ENCODE measurements at places on chromosomes 3 and 15.

GRCh38 chr15:40065166-40065565, 26.2 kb upstream of the SRP14 start:
- DNase-seq, result no peak

GRCh38 chr3:131819381-131820055, 215.3 kb downstream of the CPNE4 start:
- DNase-seq, result no peak

DNA sequence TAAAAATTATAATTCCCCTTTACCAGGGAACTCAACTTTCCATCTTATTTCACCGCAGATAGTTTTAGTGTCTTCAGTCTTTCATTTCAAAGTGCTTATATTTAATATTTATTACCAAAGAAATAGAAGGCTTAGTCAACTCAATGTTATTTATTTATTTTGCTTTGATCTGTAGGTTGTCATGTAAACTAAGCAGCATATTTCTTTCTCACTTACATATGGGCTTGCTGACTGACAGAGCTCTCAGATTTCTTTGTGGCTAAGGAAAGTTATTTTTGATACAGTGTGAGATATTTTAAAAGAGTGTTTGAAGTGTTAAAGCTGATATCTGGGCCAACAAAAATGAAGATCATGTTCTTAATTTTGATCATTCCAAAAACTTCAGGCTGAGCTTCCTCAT, 331.4 kb downstream of the ROBO1 start:
- DNase-seq, result no peak

DNA sequence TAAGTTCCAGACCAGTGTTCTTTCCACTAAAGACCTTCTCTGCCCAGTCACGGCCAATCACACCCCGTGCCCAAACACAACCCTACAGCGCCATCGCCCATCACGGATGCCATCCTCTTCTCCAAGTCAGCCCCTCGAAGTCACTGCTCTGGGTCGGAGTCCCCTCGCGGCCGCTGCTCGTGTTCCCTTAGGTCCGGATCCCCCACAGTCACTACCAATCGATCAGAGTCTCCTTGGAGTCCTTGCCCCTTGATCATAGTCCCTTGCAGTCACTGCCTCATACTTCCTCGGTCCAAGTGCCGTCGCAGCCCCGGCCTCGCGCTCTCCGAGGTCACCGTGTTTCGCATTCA, 461 bp downstream of the PCYT1A start:
- DNase-seq, result no peak

GRCh38 chr3:184261270-184261853, at the start of gene CAMK2N2:
Gene CAMK2N2 (minus strand): TSS chr3:184261553. CDS start chr3:184261285, 268 bp downstream.
- DNase-seq, result no peak

GRCh38 chr15:83108266-83109219, 1.1 kb downstream of the TM6SF1 start:
- no peak for DNase-seq

- DNase-seq, result no peak
These were observed 734.2 kb downstream of the AGBL1 start for GRCh38 chr15:86813892-86814291.

- DNase-seq, result no peak
These were observed 384.3 kb downstream of the CACNA2D3 start for GRCh38 chr3:54506603-54507002.

GRCh38 chr3:156093964-156094363, 26.4 kb upstream of the KCNAB1 start:
- no peak for DNase-seq

- no peak for DNase-seq
These were observed 101.8 kb downstream of the SNRK start for GRCh38 chr3:43388175-43388574.

GRCh38 chr15:99105514-99106341, 848 bp downstream of the SYNM start:
- DNase-seq, result no peak

- no peak for DNase-seq
These were observed 482.2 kb downstream of the RBMS3 start for GRCh38 chr3:29763115-29763514.

DNA sequence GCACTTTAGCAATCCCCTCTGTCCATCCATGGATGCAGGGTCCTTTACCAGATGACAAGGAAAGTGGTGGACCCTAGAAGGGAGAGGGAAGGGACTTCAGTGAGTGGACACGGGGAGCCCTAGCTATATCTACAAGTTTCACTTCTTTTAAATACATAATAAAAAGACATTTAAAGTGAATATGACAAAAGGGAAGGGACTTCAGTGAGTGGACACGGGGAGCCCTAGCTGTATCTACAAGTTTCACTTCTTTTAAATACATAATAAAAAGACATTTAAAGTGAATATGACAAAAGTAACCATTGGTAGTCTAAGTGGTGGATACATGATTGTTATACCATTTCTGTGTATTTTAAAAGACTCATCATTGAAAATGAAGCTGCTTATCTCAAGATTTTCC, 81.9 kb upstream of the HES1 start:
- no peak for DNase-seq

GRCh38 chr3:98027085-98027446, 8.0 kb downstream of the GABRR3 start:
- no peak for DNase-seq

GRCh38 chr15:71660501-71660900, 149.9 kb upstream of the NR2E3 start:
- DNase-seq, result no peak

- DNase-seq, result no peak
These were observed 665.5 kb downstream of the GBE1 start for GRCh38 chr3:81095956-81096355.

DNA sequence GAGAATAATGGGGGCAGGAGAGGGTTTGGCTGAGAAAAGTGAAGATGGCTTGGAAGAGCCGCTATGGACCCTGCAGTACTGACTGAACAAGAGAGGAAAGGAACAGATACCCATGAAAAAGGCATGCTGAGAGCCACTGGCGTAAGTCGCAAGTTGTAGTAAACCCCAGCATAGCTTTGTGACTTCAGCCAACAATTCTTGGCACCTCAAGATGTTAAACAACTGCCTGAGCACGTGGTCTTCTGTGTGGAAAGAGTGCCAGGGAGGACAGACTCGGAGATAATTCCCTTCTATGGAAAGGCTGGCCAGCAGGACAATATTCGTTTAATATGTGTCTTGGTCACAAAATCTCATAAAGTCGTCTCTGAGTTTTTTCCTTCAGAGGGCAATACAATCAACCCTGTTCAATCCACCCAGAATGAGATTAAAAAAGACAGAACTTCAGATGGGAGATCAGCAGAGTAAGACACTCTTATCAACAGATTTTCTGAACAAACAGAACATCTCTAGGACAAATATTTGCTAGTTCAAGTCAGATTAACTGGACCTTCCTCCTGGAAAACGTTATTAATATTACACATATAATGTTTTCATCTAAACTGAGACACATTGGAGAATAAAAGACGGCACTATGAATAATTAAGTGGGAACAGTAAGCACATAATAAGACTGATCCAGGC, 49.2 kb downstream of the NEK10 start:
- no peak for DNase-seq

DNA sequence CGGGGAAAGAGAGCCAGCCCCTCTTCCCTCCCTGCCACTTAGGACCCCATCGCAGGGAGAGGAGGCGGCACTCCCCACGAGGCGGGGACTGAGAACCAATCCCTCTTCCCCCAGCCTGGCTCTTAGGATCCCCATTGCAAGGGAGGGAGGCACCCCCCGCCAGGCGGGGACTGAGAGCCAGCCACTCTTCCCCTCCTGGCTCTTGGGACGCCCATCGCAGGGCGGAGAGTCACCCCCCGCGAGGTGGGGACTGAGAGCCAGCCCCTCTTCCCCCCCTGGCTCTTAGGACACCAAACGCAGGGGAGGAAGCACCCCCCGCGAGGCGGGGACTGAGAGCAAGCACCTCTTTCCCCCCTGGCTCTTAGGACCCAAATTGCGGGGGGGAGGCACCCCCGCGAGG, 34.2 kb upstream of the SSUH2 start:
- DNase-seq, result no peak

DNA sequence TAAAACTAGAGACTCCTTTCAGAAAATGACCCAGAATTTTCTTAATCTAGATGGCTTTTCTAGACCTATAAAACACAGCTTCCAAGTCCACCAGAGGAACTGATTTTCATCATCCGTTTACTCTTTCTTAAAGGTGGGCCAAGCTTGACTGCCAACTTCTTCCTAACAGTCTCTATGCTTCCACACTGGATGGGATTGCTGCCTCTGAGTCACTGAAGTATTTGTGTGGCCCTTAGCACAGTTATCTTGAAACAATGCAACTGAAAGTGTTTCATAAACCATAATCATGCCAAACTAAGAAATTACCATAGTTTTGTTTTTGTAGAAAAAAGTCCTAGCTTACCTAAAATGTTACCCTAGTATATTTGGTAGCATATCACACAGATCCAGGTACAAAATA, 985.7 kb downstream of the TUSC7 start:
- no peak for DNase-seq

- DNase-seq, result no peak
These were observed 199.4 kb upstream of the PPP2R3A start for GRCh38 chr3:135766115-135766514.

DNA sequence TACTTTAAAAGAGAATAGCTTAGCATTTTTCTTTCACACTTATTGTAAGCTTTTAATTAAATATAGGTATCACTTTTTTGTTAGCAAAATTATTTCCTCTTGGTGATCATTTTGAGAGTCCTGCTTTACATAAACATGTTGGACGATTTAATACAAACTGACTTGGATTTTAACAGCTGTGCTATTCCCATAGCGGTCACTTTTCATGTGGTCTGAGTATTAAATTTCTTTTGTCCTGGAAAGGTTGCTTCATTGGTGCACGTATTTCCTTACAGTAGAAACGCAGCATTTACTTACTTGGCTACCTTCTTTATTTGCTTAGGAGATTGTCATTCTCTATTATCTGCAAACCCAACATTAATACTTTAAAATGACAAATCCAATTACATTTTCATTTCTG, 109.4 kb downstream of the ATG7 start:
- no peak for DNase-seq

DNA sequence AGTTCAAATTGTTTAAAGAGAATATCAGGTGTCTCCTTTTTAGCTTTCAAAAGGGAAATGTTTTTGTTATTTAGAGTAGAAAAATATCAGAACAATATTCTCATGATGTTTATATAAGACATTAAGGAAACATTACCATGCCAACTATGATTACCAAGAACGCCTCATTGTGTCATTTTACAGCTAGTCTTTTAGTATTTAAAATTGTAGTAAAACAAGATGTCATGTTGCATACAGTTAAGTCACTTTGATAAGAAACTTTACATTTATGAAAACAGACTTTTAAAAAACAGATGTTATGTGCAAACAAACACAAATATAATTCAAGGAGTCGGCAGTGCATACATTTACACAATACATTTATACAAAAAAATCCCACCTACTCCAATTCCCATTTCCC, 4.4 kb downstream of the PLSCR4 start:
- DNase-seq, result no peak

- DNase-seq, result no peak
These were observed 64.5 kb downstream of the MITF start for GRCh38 chr3:69803681-69804270.

- no peak for DNase-seq
These were observed 49.8 kb upstream of the GALNT15 start for GRCh38 chr3:16124636-16125035.

DNA sequence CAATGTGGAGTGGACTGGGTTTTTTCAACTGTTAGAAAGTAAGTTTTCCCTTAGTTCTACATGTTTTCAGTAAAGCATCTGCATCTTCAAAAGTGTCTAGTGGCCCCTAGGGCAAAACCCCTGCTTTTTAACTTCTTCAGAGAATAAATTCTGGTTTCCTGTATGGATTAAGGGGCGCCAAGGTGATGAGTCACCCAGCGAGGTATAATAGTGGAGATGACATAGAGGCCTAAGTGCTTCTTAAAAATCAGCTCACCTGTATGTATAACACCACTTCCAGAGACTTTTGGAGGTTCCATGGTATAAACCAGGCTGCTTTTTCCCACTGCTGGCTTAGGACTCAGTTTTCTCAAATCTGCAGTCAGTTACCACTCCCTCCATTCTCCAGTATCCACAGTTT, 68.9 kb downstream of the SYN2 start:
- DNase-seq, result no peak

GRCh38 chr3:98978068-98978811, 76.7 kb upstream of the DCBLD2 start:
- no peak for DNase-seq

GRCh38 chr3:158272081-158272480, 162.2 kb downstream of the RSRC1 start:
- DNase-seq, result no peak

- DNase-seq, result no peak
These were observed 184.6 kb downstream of the SYNPR start for GRCh38 chr3:63462732-63463131.

DNA sequence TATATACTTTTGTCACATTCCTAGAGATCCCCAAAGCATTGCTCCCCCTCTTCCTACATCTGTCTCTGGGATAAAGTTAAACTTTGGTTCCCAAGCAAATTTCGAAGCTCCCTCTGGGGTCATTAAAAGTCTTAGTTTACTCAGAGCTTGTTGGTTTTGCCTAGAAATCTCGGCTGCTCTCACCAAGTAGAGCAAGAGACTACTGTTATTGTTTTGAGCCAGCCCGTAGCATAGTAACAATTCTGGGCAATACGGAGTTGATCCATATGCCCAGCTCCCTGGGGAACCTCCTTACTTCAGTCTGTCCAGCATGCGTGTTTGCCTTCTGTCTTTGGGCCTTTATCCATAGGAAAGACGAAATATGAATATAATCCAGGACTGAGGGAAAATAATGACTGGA, 10.0 kb upstream of the P3H2 start:
- peak; percentile 50 for DNase-seq

DNA sequence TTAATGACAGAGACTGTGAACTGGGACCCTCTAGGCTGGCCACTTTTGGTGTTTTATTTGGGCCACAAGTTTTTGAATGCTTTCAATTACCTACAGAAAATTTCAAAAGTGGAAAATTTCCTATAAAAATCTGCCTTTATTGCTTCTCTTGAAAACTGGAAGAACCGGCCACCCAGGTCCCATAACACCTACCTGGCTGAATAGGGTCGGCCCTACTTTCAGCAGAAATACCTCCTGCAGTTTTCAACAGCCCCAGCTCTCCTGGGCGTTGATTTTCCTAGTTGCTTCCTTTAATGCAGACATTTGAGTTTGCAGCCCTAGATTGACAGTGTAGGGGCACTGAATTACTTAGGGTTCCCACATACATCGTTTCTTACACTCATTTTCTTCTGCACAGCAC, 719 bp upstream of the SRPRB start:
- no peak for DNase-seq

GRCh38 chr15:77475001-77475400, 54.3 kb downstream of the HMG20A start:
- DNase-seq, result no peak

DNA sequence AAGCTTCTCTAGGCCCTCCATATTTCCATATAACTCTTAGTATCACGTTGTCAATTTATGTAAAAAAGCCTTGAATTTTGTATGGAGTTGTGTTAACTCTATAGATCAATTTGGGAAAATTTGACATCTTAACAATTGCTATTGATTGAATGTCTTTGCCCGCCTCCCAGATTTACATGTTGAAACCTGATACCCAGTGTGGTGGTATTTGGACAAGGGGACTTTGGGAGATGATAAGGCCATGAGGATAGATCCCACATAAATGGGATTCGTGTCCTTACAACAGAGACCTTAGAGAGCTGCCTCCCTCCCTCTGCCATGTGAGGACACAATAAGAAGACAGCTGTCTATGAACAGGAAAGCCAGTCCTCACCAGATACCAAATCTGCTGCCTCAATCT, 21.1 kb upstream of the TNK2 start:
- no peak for DNase-seq

GRCh38 chr3:107366766-107367165, 10.5 kb upstream of the CCDC54 start:
- no peak for DNase-seq
